ENCODE measurements at places on chromosomes 12 and 14.

GRCh38 chr12:12216349-12217017 lies 50.4 kb downstream of the LRP6 start:
- no peak for DNase-seq

DNA sequence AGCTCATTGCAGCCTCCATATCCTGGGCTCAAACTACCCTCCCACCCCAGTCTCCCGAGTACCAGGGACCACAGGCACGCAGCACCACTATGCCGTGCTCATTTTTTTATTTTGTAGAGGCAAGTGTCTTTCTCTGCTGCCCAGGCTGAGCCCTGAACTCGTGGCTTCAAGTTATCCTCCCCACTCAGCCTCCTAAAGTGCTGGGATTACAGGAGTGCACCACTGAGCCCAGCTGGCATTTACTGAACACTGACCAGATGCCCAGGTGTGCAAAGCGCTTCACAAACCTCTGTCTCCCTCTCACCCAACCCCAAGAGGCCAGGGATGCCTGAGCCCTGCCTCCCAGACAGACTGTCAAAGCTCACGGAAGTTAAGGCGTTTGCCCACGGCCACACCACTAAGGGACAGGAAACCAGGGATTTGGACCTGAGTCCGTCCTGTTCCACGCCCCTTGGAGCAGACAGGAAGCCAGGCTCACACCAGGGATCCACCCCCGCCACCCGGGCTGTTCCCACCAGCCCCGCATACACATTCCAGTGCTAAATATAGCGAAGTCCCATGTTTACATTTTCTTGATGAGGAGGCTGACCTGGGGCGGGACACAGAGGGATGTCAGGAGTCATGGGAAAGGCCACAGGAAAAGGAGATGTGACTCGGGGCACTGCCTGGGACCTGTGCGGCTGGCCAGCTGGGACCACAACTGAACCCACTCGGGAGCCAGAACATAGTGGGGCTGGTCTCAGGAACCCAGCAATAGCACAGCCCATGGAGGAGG lies 51.2 kb downstream of the TESC start:
- no peak for DNase-seq

- DNase-seq: no peak
These were observed 200.0 kb downstream of the FOXG1 start for GRCh38 chr14:28966416-28967233.

GRCh38 chr12:110330124-110330523 lies 49.1 kb downstream of the ATP2A2 start:
- no peak for DNase-seq

DNA sequence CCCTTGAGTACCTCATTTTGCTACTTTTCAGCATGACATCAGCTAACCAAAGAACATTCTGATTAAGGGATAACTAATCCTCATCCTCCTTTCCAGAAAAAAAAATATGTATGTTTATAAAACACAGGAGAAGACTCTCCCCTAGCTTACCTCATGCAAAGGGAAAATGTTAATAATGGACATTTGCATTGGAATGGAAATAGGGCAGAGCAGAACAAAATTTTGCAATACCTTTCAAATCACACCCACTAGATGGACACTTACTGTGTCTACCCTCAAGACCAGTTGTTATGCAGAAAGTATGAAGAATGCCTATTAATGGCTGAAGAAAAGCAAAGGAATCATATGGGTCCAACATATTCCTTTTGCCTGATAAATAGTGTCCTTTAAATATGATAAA lies 8.9 kb upstream of the SLCO1A2 start:
- no peak for DNase-seq

DNA sequence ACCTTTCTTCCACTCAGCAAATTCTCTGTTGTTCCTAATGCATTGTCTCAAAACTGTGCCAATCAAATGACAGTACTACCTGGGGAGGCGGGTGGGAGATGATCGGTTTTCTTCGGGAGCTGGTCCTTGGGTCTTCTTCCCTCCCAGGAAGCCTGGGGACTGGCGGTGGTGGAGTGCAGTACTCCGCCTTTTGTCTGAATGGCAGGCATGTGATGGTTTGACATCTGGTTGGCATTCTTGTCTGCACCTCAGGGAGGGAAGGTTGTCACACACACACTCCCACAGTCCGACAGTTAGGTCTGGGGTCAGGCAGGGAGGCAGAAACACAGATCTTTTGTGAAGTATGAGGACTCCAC lies 114.8 kb downstream of the SNAPC1 start:
- no peak for DNase-seq

- no peak for DNase-seq
These were observed 123.7 kb upstream of the USP15 start for GRCh38 chr12:62136496-62136895.

GRCh38 chr14:35808076-35808637 lies 938 bp downstream of the RALGAPA1 start:
- no peak for DNase-seq

DNA sequence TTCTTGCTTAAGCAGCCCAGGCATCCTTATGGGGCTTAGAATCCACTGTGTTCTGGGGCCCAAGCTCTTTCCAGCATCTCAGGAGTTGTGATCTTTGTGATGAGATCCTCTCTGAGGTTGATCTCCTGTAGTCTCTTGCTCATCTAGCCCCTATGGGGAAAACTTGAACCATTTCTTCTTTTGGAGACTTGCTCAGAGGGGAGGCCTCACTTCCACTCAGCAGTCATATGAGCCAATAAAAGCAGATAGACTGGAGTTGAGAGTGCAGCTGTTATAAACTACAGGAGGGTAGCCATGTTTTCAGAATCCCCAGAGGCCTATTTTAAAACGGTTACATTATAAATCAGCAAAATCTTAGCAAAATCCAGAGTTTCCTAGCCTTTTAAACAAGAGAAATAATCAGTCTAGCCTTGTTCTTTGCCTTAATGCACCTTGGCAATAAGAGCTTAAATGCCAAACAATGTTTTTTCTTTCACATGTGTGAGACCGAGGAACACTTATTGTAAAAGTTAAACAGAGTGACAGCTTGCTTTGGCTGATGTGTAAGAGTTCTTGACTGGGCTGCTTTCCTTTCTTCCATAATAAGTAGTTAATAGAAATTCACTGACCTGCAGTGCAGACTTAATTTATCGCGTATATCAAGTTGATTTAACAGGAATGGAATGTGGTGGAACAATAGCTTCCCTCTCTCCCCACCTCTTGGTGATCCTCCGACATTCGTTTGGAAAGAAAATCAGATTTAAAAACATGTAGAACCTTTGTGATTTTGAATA lies 168.3 kb downstream of the NEDD1 start:
- no peak for DNase-seq

DNA sequence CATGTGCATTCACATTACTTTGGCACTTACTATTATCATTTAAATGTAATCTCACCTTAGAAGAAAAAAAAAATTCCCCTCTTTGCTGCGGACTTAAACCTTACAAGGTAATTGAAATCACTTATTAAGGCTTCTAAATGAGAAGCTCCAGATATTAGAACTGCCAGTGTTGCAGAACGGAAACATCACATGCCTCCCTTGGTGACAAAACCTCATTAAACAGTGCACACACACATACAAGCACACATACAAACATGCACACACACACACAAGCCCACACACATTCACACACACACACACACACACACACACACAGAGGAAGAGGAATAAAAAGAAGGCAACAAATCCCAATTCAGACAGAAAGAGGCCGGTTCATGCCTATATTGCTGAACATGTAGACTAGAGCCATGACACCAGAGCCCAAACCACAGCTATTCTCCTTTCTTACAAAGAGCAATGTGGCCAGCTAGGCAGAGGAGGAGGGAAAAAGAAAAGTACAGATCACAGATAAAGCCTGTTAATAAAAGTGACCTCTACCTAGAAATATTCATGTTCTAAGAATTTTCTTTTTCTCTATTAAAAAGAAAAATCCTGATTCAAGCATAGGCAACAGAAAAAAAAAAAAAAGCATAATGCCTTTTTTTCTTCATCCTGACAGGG lies 405.2 kb upstream of the FLRT2 start:
- DNase-seq: no peak

GRCh38 chr12:80821513-80822000 lies 104.8 kb downstream of the MYF5 start:
- no peak for DNase-seq

GRCh38 chr12:111767362-111768158 lies 827 bp downstream of the ALDH2 start:
- DNase-seq: no peak

DNA sequence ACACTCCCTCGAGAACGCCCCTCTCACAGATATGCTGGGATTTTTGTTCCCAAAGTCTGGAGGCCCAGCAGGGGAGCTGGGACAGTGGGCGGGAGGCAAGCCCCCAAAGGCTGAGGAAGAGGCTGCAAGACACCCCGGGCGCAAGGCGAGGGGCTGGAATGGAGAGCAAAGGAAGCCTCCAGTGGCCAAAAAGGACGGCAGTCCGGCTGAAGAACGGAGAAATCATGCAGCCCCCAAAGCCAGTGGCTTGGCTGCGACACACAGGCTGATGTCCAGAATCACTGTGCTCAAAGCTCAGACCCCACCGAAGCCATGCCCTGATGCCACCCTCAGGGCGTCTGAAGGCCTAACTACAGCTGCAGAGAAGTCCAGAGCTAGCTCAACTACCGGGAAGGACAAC lies 10.9 kb downstream of the CLBA1 start:
- no peak for DNase-seq

DNA sequence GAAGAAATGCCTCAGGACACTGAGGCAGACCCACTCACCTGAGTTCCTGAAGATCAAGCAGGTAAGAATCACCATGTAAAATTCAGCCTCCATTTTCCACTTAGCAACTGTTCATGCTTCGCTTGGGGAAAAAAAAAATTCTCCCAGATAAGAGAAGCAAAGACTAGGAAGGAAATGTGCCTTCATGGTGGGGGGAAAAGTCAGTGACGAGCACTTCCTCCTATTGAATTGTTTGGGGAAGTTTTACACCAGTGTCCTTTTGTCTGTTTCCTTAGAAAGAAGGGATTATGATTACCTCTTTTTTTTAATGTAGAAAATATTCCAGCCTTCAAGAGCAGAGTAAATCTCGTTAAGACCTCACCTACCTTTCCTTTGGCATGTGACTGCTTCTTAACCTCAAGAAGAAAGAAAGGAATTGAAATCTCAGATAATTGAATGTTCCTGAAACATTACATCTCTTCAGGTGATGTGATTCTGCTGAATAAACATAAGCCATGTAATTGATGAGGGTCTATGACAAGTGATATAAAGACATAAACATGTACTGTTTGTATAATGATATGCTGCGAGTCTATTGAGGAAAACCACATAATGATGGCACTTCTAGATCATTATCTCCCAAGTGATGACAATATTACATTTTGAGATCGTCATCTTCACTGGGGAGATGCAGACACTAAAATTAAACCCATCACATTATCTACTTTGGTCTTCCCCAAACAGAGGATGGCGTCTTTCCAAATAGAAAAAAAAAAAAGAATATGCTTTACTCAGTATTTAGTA lies at the start of gene PTPRB:
Gene PTPRB (minus strand): TSS at position 127 of the 783 bp plus-strand sequence. CDS start 34 bp downstream, at position 93.
- no peak for DNase-seq

GRCh38 chr12:130876297-130876696 lies 4.4 kb downstream of the RAN start:
- DNase-seq: no peak

GRCh38 chr14:56170028-56170427 lies 51.8 kb downstream of the PELI2 start:
- no peak for DNase-seq

GRCh38 chr12:124440031-124440626 lies 127.3 kb downstream of the NCOR2 start:
- DNase-seq: no peak

DNA sequence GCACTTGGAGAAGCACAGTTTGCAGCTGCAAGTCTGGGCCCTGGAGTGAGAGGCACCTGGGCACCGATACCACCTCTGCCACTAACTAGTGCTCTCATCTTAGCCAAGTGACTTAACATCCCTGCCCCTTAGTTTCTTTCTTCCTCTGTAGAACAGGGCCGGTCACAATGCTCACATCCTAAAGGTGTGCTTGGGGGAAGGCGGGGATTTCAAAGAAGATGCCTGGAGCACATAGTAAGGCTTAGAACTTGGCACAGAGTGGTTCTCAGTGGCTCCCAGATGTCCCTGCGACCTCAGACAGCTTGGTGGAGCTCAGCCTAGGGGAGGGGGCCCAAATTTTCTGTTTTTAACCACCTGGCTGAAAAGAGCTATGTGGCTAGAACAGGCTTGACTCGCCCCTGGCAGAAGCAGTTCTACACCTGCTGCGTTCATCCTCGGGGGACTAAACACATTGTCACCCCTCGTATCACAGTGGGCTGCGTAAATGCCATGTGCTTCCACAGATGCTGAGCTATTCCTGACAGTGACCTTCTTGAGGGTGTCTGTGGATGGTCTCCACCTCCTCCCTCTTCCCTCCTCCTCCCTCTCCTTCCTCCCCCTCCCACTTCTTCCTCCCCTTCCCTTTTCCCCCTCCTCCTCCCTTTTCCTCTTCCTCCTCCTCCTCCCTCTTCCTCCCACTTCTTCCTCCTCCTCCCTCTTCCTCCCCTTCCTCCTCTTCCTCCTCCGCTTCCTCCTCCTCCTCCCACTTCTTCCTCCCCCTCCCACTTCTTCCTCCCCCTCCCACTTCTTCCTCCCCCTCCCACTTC lies 112.1 kb downstream of the PHETA1 start:
- DNase-seq: no peak

DNA sequence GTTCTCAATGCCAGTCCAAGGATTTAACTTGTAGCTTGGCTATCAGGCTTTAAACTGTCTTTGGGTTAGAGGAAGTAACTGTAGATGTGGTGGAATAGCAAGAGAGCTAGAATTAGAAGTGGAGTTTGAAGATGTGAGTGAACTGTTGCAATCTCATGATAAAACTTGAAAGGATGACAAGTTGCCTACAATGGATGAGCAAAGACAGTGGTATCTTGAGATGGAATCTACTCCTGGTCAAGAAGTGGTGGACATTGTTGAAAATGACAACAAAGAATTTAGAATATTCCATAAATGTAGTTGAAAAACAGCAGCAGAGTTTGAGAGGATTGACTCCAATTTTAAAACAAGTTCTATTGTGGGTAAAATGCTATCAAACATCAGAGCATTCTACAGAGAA lies 199.0 kb downstream of the DUSP6 start:
- DNase-seq: no peak

DNA sequence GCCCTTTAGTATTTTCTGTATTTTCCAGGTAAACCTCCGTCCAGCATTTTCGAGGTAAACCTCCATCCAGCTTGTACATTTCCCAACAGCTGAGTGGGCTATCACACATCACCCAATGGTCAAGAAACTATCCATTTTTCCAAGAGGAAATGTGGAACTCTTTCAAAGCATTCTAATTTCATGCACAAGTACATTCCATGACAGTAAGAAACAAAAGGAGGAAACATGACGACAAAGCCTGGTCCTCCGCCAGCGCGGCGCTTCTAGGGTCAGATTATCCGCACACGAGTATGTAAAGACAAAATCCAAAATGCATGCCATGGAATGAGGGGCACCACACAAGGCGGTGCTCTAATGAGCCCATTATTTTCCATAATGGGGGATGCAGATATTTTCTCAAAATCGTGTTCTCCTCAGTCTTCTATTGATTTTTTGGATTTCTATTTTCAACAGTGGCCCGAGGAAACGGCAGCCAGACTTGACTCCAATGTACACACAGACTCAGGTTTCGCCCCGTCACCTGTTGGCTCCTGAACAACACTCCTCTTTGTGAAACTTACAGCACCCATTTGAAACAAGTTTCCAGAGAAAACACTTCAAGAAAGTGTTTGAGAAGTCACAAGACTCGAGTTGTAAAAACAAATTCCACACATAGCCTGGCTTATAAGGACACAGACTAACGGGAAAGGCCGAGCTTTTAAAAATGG lies 107.4 kb downstream of the PRICKLE1 start:
- no peak for DNase-seq

Measured in cortex of kidney (tissue), 1 donor.